Spleen (tissue), 13 donors: ENCODE measurements at places on chromosomes 12 and 14. TPM values are rescaled to one million over a fixed set of nuclear protein-coding genes. Genes with fewer than 3 reads are reported as not detected.

DNA sequence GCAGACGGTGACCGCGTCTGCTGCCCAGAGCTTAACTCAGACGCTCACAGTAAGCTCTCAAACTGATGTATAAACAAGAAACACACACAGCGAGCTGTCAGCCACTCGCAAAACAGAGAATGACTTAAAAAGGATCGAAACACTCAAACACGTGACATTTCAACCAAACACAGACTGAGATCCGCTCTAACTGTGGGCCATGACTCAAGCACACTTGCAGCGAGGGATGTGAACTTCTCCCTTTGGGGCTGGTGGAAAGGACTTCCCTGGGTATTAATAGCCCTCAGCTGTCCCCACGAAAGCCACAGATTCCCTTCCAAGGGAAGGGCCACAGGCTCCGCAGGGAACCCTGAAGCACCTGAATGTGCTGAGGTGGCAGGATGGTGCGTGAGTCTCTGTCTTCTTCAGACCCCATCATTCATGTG lies 29.1 kb downstream of the CCDC88C start:
- no peak for DNase-seq

DNA sequence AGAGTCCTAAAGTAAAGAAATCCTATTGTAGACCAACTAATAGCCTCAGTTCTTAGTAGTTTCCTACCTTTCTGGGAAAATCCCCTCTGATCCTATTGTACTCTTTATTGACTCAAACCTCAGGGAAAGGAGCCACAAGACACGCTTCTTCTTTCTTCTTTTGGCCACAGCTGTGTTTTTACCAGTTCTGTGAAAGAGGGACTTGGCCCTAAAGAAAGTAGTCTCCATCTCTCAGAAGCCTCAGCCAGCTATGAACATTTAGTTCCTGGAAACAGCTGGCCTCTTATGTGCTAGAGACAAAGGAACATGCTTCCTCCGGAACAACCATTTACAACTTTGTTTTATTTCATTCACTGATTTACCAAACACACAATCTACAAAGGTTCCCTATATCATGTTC lies 66.1 kb upstream of the ARID2 start:
- no peak for DNase-seq

DNA sequence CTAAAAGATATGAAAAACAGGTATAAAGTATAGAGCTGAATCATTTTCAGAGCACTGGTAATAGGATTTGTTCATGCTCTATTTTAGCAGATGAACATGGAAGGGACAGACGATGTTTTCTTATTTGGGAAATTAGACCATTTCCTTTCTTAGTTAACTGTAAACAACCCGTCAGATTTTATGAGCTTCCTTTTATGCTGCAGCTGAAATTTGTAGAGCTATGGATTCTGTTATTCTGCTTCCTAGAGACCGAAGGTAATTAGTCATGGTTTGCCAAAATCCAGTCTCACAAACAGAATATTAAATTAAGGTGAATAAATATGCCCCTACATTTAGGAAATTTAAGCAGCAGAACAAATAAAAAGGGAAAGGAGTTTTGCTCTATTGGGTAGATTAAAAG lies 180.2 kb upstream of the SYT1 start:
- DNase-seq: no peak

- DNase-seq: no peak
These were observed 212.5 kb upstream of the DDHD1 start for GRCh38 chr14:53365486-53366130.

DNA sequence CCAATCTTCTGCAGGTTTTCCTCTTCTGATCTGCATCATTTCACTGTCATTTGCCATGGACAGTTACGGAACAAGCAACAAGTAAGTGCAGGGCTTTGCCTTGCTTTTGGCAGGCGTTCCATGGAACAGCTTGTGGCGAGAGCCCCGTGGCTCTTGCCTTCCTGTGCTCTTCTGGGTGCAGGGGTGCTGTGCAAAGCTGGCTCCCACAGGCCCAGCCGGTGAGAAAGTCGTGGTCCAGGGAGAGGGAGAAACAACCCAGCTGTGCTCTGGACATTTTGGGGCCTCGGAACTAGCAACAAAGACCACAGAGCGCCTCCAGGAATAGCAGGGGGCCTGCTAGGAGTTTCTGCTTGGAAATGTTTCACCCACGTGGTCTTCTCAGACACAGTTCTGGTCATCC lies 164.7 kb downstream of the ADGRD1 start:
- no peak for DNase-seq

DNA sequence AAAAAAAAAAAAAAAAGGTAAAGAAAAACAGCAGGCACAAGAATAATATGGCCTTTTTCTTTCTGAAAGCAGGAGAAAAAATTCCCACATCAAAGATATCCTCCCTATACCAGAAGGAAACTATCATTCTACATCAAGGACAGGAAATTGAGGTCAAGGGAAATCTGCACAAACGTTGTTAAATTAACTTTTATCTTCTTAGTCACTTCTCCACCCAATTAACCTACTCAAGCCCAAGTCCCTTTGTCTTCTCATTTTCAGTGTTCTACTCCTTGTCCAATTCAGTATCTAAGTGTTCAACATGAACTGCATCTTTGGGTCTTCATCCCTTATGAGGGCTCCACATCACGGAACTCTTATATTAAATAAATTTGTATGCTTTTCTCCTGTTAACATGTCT lies 15.7 kb downstream of the NDUFA12 start:
- no peak for DNase-seq

GPD1 gene
- 0.44 TPM for polyA plus RNA-seq

PXMP2 gene
- polyA plus RNA-seq: 3.3 TPM

ARHGEF40 gene
- 9.8 TPM for polyA plus RNA-seq
